ENCODE measurements at places on chromosomes 1 and 21.

GRCh38 chr21:44923480-44924084 lies 2.9 kb upstream of the ITGB2 start:
- no peak for DNase-seq

DNA sequence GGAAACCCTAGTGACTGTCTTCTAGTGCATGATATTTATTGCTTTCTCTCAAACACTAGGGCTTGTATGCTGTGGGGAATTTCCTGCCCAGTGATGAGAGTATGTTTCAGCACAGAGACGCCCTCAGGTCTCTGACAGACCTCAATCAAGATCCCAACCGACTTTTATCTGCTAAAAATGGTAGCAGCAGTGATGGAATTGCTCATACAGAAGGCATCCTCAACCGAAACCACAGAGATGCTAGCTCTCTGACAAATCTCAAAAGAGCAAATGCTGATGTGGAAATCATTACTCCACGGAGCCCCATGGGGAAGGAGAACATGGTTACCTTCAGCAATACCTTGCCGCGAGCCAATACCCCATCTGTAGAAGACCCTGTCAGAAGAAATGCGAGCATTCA lies 41.3 kb downstream of the PLPPR4 start:
- no peak for DNase-seq

GRCh38 chr1:26490155-26490554 lies 17.9 kb downstream of the HMGN2 start:
- no peak for DNase-seq

DNA sequence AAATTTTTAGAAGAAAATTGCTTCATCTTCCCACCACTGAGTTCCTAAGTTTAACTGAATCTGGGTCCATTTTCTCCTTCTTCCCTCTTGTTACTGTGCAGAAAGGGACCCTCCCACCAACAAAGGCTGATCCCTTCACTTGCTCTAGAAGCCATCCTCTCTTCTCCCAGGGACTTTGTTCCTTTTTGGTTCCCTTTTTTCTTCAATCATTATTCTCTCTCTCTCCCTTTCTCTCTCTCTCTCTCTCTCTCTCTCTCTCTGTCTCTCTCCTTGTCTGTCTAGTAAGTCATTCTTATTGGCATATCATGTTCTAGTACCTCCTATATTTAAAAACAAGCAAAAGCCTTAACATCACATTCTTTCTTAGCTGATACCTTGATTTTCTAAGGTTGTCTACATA lies 31.7 kb upstream of the GADD45A start:
- DNase-seq: no peak

- DNase-seq: no peak
Observed at GRCh38 chr1:77064246-77064645, 155.0 kb downstream of the PIGK start.

DNA sequence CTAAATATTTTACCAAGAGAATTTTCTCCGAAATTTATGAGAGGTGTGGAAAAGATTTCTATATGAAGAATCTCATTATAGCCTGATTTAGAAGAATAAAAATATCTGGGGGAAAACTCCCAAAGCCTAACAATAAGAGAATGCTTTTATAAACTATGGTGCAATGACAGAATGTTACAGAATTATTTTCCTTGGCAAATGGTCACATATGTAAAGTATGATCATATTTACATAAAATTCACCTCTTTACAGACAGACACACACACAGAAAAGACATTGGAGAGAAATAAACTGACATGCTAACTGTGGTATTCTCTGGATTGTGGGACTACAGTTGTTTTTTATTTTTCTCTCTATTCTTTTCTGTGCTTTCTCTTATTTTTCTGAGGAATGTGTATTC lies 226.3 kb upstream of the USP24 start:
- DNase-seq: no peak

- DNase-seq: no peak
Observed at GRCh38 chr1:102853136-102853535, 255.2 kb downstream of the COL11A1 start.

GRCh38 chr1:231103961-231104360 lies 57.9 kb upstream of the TRIM67 start:
- no peak for DNase-seq

DNA sequence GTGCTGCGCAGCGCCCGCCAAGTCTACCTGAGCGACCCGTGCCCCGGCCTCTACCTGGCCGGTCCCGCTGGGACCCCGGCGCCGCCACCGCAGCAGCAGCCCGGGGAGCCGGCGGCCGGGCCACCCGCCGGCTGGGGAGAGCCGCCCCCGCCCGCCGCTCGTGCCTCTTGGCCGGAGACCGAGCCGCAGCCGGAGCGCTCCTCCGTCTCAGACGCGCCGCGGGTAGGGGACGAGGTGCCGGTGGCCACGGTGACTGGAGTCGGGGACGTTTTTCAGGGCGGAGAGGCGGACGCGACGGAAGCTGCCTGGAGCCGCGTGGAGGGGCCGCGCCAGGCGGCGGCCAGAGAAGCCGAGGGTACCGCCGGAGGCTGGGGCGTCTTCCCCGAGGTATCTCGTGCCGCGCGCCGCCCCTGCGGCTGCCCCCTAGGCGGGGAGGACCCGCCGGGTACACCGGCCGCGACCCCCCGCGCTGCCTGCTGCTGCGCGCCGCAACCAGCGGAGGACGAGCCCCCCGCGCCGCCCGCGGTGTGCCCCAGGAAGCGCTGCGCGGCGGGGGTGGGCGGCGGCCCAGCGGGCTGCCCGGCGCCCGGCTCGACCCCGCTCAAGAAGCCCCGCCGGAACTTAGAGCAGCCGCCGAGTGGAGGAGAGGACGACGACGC lies 646 bp downstream of the IER5 start:
- DNase-seq: no peak

DNA sequence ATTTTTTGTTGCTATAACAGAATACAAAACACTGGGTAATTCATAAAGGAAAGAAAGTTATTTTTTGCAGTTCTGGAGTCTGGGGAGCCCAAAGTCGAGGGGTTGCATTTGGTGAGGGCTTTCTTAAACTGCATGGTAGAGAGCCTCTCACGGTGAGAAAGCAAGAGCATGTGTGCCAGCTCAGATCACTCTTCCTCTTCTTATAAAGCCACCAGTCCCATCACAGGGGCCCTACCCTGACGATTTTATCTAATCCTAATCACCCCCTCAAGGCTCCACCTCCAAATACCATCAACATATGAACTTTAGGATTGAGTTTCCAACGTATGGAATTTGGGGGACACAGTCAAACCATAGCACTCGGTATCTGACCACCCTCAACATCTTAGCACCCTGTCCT lies 1.0 kb upstream of the STRIP1 start:
- DNase-seq: no peak

All from activated CD8-positive, alpha-beta memory T cell treated with anti-CD3 and anti-CD28 coated beads for 1 hour (primary cell).